ENCODE measurements at places on chromosomes 4 and X.

DNA sequence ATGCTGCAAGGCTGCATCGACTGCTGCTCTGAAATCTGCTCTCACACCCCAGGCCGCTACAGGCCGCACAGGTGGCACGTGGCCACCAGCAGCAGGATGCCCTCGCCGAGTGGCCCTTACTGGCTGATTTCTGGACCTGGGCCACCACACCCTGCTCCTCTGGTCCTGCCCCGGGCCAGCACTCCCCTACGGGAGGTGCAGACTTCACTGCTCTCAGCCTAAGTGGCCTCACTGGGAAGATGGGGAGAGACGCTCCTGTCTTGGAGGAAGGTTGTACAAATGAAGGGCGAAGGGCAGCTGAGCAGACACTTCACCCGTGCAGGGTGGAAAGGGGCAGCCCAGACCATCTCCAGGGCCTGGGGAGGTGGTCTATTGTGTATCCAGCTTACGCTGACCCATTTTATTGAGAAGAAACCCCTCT is 72.5 kb downstream of the ACOX3 start:
- DNase-seq = no peak

GRCh38 chr4:39037491-39037825 is 5.2 kb upstream of the TMEM156 start:
- DNase-seq = no peak

GRCh38 chr4:145799223-145799622 is 119.3 kb downstream of the C4orf51 start:
- DNase-seq = no peak

DNA sequence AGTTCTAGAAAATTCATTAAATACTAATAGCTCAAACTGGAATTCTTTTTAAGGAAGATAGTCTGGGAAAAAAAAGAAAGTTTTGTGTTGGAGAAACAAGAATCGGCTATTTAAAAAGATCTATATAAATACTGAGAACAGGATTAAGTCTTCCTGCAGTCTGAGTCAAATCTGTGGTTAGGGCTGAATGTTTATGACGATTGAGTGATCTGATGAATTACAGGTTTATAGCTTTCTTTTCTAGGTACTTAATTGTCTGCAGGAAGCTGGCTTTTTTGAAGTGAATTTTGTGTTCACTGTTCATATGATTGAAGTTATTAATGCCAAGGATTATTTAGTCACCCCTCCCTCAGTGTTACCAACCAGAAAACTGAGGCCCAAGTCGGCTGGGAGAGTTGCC is 42.2 kb downstream of the TLL1 start:
- DNase-seq = no peak

DNA sequence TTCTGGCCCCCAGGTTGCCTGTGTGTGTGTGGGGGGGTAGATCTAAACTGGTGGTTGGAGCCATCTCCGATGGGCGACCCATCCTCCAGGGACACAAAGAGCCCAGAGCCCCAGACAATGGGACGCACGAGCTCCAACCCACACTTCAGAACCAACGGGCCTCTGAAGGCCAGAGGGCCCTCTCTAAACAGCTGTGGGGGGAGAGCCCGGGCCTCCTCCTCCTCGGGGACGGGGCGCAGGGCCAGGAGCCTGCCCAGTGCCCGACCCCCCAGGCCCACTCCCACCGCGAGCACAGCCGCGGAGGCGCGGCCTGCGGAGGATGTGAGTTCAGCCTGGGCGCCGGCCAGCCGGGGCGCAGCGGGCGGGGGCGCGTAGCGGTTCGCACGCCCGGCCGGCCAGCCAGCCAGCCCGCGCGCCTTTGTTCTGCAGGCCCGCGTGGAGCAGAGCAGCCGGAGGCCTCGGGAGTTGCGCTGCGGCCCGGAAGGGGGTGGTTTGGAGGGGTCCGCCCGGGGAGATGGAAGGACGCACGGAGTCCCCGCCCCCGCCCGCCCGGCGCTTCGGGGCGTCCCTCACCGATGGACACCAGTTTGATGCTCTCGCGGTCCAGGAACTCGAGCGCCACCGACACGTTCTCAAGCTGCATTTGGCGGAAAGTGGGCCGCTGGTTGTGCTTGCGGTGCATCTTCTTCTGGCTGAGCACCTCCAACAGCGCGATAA is 4.0 kb downstream of the FLNA start:
- DNase-seq = no peak

DNA sequence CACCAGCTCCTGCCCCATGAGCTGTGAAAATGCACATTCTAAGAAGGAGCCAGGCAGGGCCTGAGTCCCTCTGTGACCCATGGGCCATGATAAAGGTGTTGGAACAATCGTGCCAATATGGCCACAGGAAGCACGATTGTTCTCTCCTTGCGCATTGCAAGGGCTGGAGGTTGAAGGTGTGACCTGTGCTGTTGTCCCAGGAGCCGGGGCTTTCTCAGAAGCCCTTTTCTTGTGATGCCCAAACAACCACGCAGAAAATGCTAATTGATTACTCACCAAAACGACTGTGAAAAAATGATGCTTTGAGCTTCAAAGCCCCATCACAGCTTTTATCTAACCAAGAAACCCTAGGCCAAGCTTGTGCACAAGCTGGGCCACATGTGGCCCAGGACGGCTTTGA is 33.8 kb downstream of the USP11 start:
- no peak for DNase-seq

DNA sequence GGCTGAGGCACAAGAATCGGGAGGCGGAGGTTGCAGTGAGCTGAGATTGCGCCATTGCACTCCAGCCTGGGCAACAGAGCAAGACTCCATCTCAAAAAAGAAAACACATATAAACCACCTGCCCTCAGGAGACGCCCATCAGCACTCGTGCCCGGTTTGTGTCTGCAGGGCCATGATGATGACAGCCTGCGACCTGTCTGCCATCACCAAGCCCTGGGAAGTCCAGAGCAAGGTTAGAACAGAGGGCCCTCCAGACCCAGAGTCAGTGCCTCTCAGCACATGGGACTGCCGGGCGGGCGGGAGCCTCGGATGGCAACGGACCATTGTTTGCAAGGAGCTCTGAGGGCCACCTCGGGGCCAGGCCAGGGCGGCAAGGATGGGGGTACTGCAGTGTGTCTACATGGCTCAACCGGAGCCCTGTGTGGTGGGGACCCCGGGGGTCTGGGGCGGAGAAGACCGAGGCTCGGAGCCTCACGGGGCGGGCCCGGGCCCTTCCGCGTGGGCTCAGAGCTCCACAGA is 9.3 kb downstream of the ATP5ME start:
- DNase-seq = no peak
